SHP77 (cell line): ENCODE measurements at places on chromosomes 2 and 18.
A peak's percentile ranks its signal among the peaks of the same experiment; 100 is the strongest.

- peak; percentile 1 for DNase-seq
Measured at GRCh38 chr2:139031722-139032121, 251.5 kb upstream of the NXPH2 start.

GRCh38 chr18:39675368-39675767 is 2109.8 kb upstream of the CELF4 start:
- DNase-seq: no peak

DNA sequence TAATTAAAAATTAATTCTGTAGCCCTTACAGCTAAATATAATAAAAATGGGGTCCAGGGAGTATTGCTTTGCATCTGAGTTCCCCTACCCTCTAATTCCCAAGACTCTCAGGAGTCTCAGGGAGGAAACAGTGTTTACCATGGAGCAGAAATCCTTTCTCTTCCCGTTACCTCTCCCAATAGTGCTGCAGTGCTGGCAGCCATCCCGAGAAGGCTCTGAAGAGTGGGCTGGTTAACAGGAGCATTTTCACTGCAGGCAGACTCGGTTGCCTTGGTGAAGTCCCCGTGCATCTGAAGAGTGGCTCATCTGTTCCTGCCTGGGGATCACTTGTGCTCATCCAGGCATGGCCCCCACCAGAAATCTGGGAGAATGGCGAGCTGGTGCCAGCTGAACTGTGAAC is 41.8 kb upstream of the TMEM178A start:
- no peak for DNase-seq

DNA sequence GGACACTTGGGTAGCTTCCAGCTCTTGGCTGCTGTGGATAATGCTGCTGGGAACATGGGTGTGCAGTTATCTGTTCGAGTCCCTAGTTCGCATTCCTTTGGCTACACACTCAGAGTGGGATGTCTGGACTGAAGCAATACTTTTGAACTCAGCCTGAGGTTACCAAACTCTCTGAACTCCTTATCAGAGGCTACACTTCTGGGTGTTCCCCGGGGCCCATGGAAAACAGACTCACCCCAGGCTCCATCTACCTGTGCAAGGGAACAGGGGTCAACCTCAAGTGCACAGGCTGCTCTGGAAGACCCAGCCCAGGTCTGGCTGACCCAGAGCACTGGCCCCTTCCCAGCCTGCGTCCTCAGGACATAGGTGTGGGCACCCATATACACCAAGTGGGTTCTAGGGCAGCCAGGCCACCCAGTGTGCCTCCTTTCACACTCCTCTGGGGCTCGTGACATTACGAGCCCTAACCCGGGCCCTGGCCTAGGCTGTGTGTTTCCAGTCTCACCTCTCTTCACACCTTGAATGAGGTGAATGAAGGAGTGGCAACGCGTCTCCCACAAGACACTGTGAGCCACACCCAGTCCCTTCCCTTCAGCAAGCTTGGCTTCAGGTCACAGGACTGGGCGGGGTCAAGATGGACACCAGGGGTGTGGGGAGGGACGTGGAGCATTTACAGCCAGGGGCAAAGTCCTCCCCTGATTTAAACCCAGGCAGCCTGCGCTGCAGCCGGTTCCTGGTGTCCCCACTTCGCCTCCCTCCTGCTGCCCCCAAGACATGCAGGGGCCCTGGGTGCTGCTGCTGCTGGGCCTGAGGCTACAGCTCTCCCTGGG is at the start of gene ALPI:
TSS of gene ALPI (plus strand) at position 728 of the 830 bp plus-strand sequence. CDS start at position 775, 47 bp downstream.
- no peak for DNase-seq

- no peak for DNase-seq
Measured at GRCh38 chr18:47881752-47882455, 48.6 kb downstream of the SMAD2 start.

GRCh38 chr2:45352506-45352905 is 258.6 kb downstream of the SRBD1 start:
- no peak for DNase-seq

- DNase-seq: no peak
Measured at GRCh38 chr2:223251656-223252229, 199.8 kb downstream of the KCNE4 start.

GRCh38 chr2:12931186-12931844 is 214.6 kb downstream of the TRIB2 start:
- peak; percentile 64 for DNase-seq

DNA sequence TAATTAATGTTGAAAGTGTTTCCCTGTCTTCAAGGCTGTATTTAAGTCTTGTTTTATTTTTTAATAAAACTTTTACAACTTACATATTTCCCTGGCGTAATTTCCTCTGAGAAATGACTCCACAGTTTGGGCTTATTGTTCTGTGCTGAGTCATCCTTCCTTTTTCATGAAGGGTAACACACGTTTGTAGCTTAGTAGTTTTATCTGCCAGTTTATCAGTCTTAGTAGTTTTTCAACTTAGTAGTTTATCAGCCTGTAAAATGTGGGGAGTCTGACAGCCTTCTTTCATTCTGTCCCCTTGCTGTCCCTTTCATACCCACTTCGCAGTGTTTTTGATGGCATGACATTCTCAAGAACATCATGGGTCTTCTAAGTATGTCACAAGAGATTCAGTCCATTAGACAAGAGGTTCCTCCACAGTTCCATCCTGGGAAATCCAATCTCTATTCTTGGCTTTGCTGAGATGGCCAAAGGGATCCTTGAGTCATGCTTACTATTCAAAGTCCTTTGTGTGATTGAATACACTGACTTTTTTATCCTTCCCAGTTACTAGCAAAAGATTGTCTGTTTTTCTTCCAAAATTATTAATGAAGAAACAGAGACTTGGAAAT is 60.0 kb upstream of the SGPP2 start:
- DNase-seq: no peak

DNA sequence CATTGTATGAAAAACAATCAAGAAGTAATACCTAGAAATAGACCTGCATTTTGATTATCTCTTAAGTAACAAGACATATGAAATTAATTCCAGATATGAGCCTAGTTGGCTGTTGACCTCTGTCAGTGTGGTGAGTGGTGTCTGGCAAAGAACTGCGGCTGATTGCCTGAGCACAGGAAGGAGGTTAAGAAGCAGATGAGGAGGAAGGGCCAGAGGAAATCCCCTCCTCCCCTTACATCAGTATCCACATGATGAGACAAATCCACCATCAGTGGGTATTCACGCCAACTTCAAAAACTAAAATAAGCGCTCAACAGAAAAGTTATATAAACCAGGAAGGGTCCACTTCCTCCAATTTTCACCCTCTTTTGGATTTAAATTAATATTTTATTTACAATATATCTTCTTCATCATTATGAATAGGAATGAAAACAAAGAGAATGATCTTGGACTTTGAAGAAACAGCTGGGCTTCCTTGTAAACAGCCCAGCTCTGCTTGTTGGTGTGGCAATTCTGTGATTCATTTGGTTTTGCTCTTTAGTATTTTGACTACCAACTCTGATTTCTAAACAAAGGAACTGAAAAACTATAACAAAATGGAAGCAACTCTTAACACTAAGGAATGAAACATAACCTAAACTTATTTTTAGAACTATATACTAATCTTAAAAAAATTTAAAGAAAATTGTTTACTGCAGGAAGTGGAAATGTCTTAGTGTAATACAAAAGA is 27.3 kb downstream of the RFTN2 start:
- no peak for DNase-seq

DNA sequence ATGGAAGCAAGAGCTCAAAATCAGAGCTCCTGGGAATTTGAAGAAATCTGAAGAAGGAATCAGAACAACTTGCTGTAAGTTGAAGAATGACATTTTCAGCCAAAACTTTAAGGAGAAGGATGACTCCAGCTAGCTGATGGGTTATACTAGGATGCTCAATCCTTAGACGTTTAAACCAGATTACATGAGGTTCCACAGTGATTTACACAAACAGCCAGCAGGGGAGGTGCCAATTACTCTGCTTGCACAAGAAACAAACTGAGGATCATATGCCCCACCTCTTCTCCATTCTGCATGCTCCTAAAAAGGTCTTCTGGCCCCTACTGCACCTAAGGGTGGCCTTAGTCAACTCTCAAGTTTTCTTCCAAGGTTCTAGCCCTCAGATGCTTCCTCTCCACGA is 47.9 kb upstream of the PCBP1 start:
- DNase-seq: no peak
